ENCODE measurements at places on chromosomes 1 and 21. TPM values are rescaled to one million over a fixed set of nuclear protein-coding genes. Genes with fewer than 3 reads are reported as not detected.

S100A2 gene
- total RNA-seq, result 36.3 TPM

CD244 gene
- total RNA-seq, result not detected

CELA3B gene
- total RNA-seq, result not detected

TFF3 gene
- total RNA-seq, result not detected

TCEA3 gene
- total RNA-seq, result 0.55 TPM

ASH1L gene
- total RNA-seq, result 7.2 TPM

TAF1A gene
- 7.4 TPM for total RNA-seq

LCK gene
- total RNA-seq, result not detected

MROH9 gene
- total RNA-seq, result not detected

ZBTB17 gene
- total RNA-seq, result 12.5 TPM

SPRR2G gene
- not detected for total RNA-seq

ADARB1 gene
- 6.1 TPM for total RNA-seq

F3 gene
- total RNA-seq, result 3.2 TPM

GBP7 gene
- not detected for total RNA-seq

PTCH2 gene
- 0.18 TPM for total RNA-seq

FOXD2 gene
- total RNA-seq, result 0.48 TPM

TMPRSS2 gene
- not detected for total RNA-seq

MAST2 gene
- total RNA-seq, result 18.7 TPM

WDTC1 gene
- total RNA-seq, result 7.0 TPM

METTL25B gene
- total RNA-seq, result 25.7 TPM

OR2G6 gene
- total RNA-seq, result not detected

MX1 gene
- 2.2 TPM for total RNA-seq

GRHL3 gene
- 0.92 TPM for total RNA-seq

GREM2 gene
- 0.14 TPM for total RNA-seq

SELP gene
- total RNA-seq, result not detected

C1orf53 gene
- 8.2 TPM for total RNA-seq

CRNN gene
- not detected for total RNA-seq
